Uterus (tissue), 4 donors: ENCODE measurements at places on chromosomes 7 and 10. TPM values are rescaled to one million over a fixed set of nuclear protein-coding genes. Genes with fewer than 3 reads are reported as not detected.
A peak's percentile ranks its signal among the peaks of the same experiment; 100 is the strongest.

GRCh38 chr10:106661133-106661766 is 503.3 kb downstream of the SORCS1 start:
- DNase-seq, result no peak

GRCh38 chr7:103150192-103150591 is 1.3 kb upstream of the NAPEPLD start:
- DNase-seq, result no peak

The LRRC4 gene
- total RNA-seq, result 0.77 TPM

GRCh38 chr10:119401671-119402395 is 140.7 kb downstream of the RGS10 start:
- peak; percentile 65 for DNase-seq

DNA sequence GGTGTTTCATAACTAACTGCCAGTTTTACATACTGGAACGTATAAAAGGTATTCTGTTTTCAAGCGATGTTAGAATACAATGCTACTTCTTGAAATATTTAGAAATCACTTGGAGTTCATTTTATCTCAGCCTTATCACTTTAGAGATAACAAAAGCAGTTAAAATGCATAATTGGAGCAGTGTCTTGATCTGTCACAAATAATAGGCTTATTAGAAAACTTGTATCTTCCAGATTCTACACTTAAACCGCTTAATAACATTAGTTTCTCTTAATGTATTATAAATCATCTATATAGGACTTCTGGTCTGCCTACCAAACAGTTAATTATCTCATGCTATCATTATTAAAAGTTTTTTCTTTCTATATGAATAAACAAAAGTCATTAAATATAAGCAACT is 104.4 kb downstream of the TAF3 start:
- no peak for DNase-seq

- no peak for DNase-seq
These were observed 42.4 kb downstream of the VWA2 start for GRCh38 chr10:114281461-114281860.

The ELN gene
- total RNA-seq, result 37.4 TPM

The OR2A1 gene
- 0.48 TPM for total RNA-seq

DNA sequence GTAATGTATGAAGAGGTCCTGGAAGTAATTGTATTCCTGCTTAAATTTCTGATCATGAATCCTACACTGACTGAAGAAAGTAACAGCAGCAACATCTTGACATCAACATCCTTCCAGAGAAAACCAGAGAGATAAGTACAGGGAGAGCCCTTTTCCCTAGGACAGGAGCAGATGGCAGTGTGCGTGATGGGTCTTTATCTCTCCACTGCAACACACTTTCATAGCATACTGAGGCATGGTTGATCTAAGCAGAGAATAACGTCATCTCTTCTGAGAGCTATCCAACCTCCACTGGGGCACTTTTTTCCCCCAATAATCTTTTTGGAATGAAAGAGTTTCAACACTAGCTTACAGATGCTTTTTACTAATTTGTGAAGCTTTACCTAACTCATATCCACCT is 342 bp downstream of the OR2A25 start:
- DNase-seq, result no peak

The ZSWIM8 gene
- total RNA-seq, result 110 TPM

GRCh38 chr7:149100821-149101220 is 10.3 kb upstream of the ZNF786 start:
- DNase-seq, result no peak

GRCh38 chr10:79376078-79376628 is 28.9 kb downstream of the PPIF start:
- no peak for DNase-seq

DNA sequence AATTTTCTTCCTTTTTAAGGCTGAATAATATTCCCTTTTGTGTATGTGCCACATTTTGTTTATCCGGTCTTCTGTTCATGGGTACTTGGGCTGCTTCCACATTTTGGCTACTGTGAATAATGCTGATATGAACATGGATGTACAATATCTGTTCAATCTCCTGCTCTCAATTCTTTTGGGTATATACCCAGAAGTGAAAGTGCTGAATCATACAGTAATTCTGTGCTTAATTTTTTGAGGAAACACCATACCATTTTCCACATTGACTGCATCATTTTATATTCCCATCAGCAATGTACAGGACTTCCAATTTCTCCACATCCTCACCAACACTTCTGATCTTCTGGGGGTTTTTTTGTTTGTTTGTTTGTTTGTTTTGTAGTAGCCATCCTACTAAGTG is 135.0 kb upstream of the INHBA start:
- no peak for DNase-seq

- no peak for DNase-seq
These were observed 185.6 kb downstream of the MGMT start for GRCh38 chr10:129652521-129653201.

DNA sequence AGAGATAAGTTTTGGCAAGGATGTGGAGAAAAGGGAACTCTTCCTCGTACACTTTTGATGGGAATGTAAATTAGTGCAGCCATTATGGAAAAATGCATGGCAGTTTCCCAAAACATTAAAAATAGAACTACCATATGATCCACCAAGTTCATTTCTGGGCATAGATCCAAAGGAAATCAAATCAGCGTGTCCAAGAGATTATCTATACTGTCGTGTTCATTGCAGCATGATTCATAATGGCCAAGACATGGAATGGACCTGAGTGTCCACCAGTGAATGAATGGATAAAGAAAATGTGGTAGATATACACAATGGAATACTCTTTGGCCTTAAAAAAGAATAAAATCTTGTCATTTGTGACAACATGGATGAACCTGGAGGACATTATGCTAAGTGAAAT is 70.3 kb upstream of the RSU1 start:
- DNase-seq, result no peak

The DOCK1 gene
- 15.6 TPM for total RNA-seq

The RGR gene
- total RNA-seq, result not detected

DNA sequence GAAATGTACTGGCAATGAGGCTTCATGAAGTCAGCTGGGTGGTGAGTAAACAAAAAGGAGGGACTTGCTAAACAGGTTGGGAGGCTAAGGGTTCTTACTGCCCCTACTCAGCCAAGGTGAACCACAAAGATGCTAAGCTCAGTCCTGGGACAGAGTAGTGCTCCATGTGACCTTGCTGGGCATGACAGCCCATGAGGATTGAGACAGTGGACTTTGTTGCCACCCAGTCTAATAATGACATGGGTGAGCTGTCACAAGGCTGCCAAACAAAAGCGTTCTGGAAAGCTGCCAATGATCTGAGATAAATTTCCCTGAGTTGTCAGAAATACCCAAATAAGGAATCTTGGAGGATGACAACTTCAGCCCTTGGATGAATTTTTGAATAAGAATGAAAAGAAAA is 75.2 kb downstream of the CLEC2L start:
- DNase-seq, result no peak

The DPYSL4 gene
- total RNA-seq, result not detected

- no peak for DNase-seq
These were observed 8.2 kb downstream of the ATE1 start for GRCh38 chr10:121919666-121920065.

The ACSL5 gene
- 30.6 TPM for total RNA-seq

DNA sequence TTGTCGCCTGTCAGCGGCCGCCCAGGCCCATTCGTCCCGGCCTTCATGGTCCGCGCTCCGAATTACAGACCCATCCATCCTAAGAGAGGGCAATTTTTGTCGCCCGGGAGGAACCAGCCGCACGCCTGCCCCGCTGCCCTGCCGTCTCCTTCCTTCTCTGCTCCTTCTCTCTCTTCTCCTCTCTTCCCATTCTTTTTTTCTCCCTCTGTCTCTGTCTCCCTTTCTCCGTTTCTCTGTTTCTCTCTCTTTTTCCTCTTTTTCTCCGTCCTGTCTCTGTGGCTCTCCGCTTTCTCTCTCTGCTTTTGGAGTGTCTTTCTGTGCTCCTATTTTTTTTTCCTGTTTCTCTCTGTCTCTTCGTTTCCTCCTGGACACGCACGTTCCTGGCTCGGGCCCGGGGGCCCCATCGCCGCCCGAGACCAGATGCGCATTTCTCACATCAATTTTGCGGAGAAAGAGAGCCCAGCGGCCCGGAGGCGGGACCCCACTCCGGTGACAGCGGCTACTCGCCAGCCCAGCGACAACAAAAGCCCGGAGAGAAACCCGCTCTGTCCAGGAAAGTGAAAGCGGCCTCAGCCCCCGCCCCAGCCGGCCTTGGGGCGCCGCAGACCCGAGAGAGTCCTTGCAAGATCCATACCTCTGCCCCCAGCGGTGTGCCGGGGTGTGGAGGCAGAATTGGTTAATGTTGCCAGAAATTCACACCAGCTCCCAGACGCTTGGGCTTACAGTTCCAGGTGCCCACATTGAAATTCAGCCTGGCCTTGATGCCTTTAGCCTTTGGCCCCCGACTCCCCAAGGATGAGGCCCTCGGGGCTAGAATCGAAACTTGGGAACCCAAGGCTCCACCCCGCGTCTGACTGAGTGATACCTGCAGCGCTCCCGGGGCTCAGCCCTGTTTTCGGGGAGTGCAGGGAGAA is 4.1 kb downstream of the LBX1 start:
- DNase-seq, result no peak

DNA sequence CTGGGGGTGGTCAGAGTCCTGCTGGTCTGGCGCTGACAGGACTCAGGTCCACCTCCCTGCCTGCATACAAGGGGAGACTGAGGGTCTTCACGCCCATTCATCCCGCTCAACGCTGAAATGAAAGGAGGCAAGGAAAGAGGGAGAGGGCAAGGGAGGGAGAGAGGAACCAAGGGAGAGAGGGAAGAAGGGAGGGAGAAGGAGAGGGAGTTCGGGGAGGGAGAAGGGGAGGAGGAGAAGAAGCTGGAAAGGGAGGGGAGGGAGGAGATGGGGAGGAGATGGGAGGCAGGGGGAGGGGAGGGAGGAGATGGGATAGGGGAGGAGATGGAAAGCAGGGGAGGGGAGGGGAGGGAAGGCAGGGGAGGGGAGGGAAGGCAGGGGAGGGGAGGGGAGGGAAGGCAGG is 69.4 kb upstream of the INPP5A start:
- DNase-seq, result peak; percentile 71

The ASB13 gene
- total RNA-seq, result 8.7 TPM

DNA sequence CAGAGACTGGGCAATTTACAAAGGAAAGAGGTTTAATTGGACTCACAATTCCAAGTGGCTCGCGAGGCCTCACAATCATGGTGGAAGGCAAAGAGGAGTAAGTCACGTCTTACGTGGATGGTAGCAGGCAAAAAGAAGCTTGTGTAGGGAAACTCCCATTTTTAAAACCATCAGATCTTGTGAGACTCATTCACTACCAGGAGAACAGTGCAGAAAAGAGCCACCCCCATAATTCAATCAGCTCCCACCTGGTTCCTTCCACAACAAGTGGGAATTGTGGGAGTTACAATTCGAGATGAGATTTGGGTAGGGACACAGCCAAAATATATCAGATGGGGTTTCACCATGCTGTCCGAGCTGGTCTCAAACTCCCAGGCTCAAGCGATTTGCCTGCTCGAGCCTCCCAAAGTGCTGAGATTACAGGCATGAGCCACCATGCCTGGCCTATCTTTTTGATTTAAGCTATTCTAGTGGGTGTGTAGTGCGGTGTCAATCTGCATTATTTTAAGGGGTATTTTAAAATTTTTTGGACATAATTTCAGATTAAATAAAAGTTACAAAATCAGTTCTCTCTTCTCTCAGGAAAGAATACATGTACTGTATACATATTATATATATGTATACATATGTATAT is 9.0 kb upstream of the MRPS16 start:
- DNase-seq, result no peak

GRCh38 chr10:69963178-69963834 is 89.3 kb upstream of the MACROH2A2 start:
- no peak for DNase-seq

- DNase-seq, result no peak
These were observed 603.5 kb upstream of the NRP1 start for GRCh38 chr10:33938001-33938400.

The CALCR gene
- total RNA-seq, result not detected

The LEP gene
- total RNA-seq, result not detected

DNA sequence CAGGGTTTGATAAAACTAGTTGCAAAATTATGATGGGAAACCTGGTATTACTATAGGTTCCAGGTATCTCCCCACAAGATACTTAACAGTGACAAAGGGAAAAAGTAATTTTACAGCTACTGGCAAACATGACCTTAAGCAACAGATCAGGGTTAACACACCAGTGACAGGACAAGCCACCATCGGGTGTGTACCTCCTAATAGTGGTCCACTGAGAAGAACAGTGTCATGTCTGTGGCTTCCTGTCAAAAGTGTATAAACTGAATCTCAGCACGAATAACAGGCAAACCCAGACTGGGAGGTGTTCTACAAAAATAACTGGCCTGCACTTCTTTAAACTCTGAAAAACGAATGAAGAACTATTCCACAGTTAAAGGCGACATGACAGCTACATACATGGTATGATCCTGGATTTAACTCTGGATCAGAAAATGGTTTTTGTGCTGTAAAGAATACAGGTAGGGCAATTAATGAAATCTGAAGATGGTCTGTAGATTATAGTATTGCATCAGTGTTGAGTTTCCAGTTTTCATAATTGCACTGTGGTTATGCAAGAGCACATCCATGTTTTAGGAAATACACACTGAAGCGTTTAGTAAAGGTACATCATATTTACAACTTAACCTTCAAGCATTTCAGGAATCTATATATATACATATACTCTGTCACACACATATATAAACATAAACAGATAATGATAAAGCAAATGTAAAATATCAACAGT is 32.0 kb upstream of the ARMS2 start:
- DNase-seq, result no peak

- no peak for DNase-seq
These were observed 15.1 kb downstream of the ANTXRL start for GRCh38 chr10:46301721-46302479.

DNA sequence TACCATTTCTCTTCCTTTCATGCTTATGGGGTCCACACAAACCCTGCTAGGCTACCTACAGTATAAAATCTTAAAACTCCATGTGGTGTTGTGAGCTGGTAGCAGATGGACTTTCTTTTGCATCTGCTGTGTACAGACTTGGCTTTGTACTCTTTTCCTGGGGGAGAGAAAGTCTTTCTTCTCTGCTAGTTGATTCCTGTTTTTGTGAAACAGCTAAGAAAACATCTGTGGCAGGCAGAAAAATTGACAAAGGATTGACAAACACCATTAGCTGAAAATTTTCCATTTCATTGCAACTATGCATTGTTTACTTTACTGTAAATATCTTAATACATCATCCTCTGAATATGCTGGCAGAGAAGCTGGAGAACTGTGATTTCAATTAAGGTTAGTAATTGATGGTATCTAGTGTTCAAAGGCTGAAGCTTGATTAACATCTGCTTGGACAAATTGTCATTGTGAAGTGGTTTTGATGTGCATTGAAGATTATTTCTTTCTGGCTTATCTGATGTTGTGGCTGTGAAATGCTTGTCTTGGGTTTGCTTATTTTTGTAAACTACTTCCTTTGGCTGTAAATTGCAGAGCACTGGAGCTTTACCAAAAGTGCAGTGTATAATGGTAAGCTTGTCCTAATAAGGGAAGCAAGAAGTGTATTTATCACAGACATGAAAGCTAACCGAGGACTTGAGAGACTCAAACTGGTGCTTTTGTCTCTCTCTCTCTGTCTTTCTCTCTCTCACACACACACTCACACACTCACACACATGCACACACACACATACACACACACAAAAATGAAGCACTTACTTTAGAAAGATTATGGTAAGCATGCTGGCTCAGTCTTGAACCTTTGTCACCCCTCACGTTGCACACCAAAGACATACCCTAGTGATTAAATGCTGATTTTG is at the start of gene FOXP2:
FOXP2 (plus strand) TSS at position 660 of the 908 bp plus-strand sequence. CDS start 11,697 bp downstream, outside the sequence.
- DNase-seq, result no peak
